Coronary artery (tissue), 2 donors: ENCODE measurements at places on chromosomes 4 and X.

DNA sequence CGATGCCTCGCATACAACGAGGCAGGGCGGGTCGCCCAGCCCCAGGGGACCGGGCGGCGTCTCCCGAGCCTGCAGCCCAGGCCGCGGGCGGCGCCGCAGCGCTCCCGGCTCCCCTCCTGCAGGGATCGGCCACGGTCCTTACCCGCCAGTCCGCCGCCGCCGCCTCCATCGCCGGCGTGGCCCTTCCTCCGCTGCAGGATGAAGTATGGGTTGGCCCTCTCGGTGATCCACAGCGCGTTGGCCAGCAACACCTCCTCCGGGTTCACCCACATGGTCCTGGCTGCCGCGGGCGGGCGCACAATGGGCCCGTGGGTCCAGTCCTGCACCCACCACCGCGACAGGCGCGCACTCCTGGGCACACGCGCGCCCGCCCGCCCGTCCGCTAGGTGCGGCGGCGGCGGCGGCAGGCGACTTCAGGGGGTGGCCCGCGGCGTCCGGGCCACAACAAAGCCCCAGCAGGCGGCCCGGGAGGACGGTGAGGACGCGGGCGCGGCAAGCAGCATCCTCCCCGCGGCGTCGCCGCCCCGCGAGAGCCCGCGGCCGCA, 339 bp downstream of the TBC1D9 start:
- DNase-seq, result peak; percentile 77

DNA sequence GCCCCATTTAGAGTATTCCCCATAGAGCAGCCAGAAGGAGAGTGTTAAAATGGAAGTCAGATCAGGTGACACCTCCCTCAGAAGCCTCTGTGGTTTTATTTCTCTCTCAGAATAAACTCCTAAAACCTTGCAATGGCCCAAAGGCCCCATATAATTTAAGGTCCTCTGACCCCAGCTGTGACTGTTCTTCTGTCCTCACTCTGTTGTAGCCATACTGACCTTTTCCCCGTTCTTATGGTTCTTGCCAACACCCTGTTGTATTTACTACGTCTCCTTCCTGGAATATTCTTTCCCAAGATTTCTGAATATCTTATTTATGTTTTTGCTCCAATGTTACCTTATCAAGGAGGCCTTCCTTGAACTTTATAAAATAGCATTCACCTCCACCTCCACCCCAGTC, 18.0 kb downstream of the ADH7 start:
- DNase-seq, result no peak

- DNase-seq, result peak; percentile 16
Measured at GRCh38 chrX:580030-580429, 50.6 kb upstream of the SHOX start.

- no peak for DNase-seq
Measured at GRCh38 chr4:127239902-127240763, 392.6 kb upstream of the INTU start.

- no peak for DNase-seq
Measured at GRCh38 chrX:47507153-47507867, 24.3 kb upstream of the ZNF41 start.
